BE2C (cell line): ENCODE measurements at places on chromosomes 7 and 10.
A peak's percentile ranks its signal among the peaks of the same experiment; 100 is the strongest.

- peak; percentile 75 for DNase-seq
Measured at GRCh38 chr7:74656441-74656836, 1.1 kb upstream of the GTF2I start.

- no peak for DNase-seq
Measured at GRCh38 chr7:159014297-159015062, 130.2 kb downstream of the VIPR2 start.

GRCh38 chr10:80659289-80659688 is 121.6 kb downstream of the SH2D4B start:
- DNase-seq, result no peak

DNA sequence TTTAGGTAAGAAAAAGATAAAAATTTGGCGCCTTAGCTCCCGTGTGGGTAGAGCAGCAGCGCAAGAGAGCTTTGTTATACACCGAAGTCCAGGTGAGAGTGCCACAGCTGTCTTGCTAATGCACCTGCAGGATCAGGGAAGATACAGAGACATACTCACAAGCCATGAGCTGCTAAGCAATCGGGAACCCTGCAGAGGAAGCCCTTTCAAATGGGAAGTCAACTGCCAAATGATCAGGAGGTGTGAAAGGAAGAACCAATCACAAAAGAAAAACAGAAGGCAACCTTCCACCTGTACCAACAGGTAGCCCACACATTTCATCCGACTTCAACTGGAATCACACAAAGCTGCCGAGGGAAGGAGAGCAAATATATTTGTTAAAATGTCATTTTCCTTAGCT is 610.5 kb upstream of the PFKP start:
- no peak for DNase-seq
